ENCODE measurements at places on chromosomes 3 and 15. TPM values are rescaled to one million over a fixed set of nuclear protein-coding genes. Genes with fewer than 3 reads are reported as not detected.

Gene CSPG4
- not detected for total RNA-seq

Gene PFN2
- 0.88 TPM for total RNA-seq

Gene SPESP1
- total RNA-seq = 1.1 TPM

Gene POTEB
- total RNA-seq = not detected

Gene TM6SF1
- 20.4 TPM for total RNA-seq

Gene TAGLN3
- 0.18 TPM for total RNA-seq

Gene LRRC34
- total RNA-seq = 5.6 TPM

Gene OIP5
- 15.2 TPM for total RNA-seq

Gene GTPBP8
- 28.2 TPM for total RNA-seq

Gene STX19
- total RNA-seq = not detected

Gene EIF4E3
- total RNA-seq = 76.9 TPM

Gene SRGAP3
- total RNA-seq = 1.3 TPM

Gene GLT8D1
- 46.7 TPM for total RNA-seq

Gene NUP210
- total RNA-seq = 153 TPM
